Omental fat pad (tissue), 4 donors: ENCODE measurements at places on chromosomes 12 and 14.

GRCh38 chr14:64766430-64767151 is 62.4 kb downstream of the PLEKHG3 start:
- no peak for DNase-seq

DNA sequence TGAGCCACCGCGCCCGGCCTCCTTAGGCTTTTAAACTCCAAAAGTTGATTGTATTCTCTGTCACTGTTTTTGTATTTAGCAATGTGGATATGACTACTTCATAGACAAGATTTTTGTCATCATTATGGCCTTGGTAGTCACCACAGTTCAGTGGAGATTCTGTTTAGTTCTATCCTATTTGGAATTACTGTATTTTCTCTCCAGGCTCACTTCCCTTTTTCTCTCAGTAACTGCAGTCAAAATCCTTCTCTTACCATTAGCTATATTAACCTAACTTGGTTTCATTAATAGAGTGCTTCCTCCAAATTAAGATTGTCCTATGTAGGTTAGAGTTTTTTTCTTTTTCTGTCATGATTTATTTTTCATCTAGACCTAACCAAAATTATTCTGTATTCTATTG is 283.9 kb downstream of the TMTC2 start:
- DNase-seq, result no peak

- DNase-seq, result no peak
Measured at GRCh38 chr14:51310505-51310944, 70.5 kb downstream of the TMX1 start.

- DNase-seq, result no peak
Measured at GRCh38 chr14:88521818-88522217, 33.0 kb downstream of the PTPN21 start.

DNA sequence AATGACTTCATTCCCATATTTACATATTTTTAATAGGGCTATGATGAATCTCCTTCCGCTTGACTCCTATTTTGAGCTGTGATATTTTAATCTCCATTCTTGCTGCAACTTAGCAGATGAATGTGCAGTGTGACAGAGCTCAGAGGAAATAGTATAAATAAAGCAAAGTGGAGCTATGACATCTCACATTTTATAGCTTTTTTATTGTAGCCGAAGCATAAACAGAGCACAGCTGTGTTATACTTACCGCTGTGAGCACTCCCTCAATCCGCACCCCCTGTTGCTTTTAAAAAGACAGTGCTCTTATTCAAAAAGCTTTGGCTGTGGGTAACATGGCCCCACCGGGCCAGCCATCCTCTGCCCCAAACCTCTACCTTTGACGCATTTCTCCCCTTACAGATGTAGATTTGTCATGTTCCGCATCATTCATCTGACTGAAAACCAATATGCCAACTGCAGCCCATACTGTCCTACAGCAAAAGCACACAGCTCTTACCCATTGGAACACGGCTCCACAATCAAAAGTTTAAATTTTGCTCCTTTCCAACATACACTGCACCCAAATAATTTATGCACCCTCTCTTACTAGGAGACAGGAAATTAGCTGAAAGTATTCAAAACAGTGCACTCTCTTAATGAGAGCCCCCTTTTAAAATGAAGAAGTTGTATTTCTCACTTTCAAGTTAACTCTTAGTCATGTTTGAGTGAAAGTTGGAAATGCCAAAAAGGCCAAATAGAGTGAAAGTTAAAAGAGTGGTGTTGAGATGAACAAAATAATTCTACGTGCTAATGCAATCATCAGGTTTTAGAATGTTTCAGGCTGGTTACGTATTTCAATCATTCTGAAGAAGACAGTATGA is 429.3 kb upstream of the SOX5 start:
- no peak for DNase-seq

- no peak for DNase-seq
Measured at GRCh38 chr12:15634010-15634683, 155.0 kb downstream of the EPS8 start.

GRCh38 chr12:113066813-113067400 is 10.4 kb downstream of the DTX1 start:
- no peak for DNase-seq

DNA sequence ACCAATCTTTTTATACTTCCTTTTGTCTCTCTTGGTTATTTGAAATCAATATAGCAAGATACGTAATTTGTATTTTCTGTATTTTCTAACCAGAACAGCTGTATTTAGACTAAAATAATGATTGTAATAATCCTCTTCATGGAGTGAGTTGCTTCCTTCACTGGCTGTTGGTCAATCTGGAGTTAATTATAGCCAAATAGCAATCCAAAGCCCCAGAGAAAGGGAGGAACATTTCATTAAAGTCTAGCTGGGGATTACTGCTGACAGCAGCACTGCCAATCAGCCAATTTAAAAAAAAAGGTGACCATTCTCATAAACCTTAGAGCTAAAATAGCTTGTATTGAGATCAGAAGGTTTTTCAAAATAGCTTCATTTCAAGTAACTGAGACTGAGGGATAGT is 118.0 kb downstream of the TRHDE start:
- no peak for DNase-seq

DNA sequence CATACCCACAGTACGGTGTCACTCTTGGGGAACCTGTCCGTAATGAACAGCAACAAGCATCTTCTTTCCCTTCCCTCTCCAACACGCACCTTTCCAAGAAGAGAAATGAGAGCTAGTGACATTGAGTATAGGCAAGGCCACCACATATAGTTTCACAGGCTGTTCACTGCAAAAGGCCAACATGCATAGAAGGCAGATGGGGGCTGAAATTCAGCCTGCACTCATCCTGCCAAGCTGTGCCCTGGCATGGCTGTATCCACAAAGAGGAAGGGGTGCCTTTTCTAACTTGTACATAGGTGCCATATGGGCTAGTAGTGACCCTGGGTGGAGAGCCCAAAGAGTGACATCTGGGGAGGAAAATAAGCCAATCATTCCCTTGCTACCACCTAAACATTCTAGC is 169.6 kb downstream of the ZFP36L1 start:
- DNase-seq, result no peak

GRCh38 chr12:85036733-85037132 is 582 bp downstream of the LRRIQ1 start:
- DNase-seq, result no peak

- DNase-seq, result no peak
Measured at GRCh38 chr14:33914676-33915516, 36.0 kb downstream of the EGLN3 start.

DNA sequence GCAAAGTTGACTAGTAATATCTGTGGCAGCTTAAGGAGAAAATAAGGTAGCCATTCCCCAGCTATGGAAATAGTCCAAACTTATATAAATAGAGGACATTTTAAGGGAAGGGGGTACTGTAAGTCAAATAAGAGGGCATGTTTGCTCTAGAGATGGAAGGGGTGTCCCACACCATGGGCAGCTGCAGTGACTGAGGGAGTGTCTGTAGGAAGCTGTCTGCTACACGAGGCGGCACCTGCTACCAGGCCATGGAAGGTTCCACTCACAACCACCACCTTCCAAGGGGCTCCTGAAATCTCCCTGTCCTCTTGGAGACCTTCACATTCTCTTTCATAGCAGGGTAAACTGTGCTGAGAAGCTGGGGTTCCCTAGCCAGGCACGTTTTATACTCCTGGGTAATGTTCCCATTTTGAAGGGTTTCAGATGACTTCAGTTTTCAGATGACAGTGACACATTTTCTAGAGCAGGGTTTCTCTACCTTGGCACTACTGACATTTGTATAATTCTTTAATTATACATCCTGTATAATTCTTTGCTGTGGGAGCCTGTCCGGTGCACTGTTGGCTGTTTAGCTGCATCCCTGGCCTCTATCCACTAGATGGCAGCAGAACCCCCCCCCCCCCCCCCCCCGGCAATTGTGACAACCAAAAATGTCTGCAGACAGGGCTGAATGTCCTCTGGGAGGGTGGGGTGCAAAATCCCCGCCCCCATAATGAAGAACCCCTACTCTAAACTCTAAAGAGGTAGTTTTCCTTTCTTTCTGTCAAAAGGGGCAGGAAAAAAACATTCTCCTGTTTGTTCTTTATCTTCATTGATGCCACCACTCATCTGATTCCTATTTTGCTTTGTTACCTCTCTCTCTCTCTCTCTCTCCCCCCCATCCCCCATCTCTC is 11.6 kb upstream of the SMCO2 start:
- DNase-seq, result no peak
